ENCODE measurements at places on chromosomes 4 and X. TPM values are rescaled to one million over a fixed set of nuclear protein-coding genes. Genes with fewer than 3 reads are reported as not detected.

DNA sequence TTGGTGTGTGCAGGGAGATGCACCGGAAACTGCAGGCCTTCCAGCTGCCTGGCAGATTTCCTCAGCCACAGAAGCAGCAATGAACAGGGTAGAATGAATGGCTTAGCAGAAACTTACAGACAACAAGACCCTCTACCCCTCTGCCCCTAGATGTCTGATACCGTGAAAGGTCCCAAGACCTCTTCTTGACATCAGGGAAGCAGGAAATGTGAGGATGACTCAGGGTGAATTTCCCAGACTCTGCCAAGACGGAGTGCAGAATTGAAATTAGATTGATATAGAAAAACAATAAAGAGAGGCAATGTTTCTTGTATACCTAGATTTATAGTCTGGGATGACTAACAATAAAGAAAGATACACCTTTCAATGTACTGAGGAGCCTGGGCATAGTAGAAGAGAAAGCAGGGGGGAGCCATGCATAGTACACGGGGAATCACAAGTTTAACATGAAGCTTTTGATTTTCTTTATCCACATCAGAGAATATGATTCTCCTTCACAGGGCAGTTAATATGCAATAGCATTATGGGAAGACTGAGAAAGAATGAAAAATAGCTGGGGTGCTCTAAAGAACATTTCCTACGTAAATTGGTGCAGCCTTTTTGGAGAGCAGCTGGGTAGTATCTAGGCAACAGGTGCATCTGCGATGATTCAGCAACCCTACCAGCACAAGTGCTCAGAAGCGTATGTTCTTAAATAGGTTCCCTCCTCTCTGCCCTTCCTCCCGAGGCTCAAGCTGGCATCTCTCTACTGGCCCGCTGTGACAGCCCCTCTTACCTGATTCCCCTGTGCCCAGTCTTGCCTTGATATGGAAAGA lies 18.3 kb upstream of the CXCR3 start:
- no peak for DNase-seq

The EVC2 gene
- total RNA-seq, result 0.56 TPM

The BANK1 gene
- 0.10 TPM for total RNA-seq

The PGK1 gene
- total RNA-seq, result 682 TPM

DNA sequence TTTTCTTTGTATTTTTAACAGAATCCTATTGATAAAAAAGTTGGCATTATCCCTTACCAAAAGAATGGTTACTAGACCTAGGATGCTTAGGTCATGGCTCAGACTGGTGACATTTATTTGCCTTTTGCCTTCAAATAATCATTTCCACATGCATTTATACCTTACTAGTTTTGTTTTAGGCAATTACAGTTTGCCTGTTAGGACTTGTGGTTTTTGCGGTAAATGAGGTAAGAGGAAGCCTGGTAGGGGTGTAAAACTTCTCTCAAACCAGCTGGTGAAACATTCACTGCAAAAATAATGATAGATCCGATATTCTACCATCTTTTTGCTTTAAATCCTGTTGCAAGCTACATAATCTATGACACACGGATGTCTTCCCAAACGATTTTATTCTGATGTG lies 12.1 kb downstream of the LAMP2 start:
- peak; percentile 43 for DNase-seq

DNA sequence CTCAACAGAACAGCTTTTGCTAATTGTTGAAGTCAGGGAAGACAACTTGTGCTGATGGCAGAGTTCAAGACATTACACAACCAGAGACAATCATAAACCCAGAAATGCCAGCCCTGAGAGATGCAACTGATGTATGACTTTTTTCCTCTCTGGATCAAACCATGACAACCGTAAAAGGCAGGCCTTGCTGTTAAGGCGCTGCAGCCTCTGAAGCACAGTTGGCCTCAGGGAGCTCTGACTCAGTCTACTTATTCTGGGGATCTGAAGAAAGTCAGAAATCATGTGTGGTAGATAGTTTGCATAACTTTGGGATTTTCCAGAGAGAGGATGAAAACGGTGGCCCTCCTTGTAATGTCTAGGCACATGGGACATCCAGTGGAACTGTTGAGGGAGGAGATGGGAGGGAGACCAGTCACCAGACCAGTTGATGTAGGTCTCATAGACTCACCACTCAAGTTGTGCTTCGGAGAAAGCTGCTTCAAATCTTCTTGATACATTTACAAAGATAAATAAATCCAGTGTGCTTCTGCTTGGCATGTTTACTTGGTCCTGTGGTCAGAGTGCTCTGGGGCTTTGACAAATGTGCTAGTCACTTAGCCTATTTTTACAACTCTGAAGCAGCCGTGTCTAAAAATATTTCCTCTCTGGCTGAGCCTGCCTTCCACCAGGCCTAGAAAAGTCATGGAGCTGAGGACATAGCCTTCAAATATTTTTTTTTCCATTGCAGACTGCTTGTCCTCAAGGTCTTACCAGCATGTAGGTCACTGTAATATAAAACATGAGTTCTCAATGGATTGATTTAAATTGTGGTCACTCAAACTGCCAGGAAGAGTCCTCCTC lies 7.5 kb downstream of the HADH start:
- DNase-seq, result no peak

- DNase-seq, result no peak
Observed at GRCh38 chrX:39897741-39898097, 200.0 kb downstream of the BCOR start.

The NUDT11 gene
- total RNA-seq, result 0.71 TPM

DNA sequence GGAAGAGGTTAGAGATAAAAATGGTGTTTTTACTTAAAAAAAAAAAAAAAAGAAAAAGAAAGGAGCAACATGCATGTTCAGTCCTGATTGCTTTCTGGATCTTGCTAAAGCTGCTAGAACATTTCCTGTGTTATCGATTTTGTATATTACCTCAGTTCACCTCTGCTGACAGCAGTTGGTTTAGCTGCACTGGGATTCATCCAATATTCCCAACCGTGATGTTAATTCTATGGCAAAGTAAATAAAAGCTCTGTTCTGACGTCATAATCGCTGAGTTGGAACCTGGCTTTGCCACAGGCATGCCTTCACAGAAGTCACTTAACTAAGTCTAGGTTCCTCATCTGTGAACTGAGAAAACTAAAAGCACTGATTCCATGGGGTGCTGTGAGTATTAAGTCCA lies 90.7 kb upstream of the SORBS2 start:
- DNase-seq, result no peak

DNA sequence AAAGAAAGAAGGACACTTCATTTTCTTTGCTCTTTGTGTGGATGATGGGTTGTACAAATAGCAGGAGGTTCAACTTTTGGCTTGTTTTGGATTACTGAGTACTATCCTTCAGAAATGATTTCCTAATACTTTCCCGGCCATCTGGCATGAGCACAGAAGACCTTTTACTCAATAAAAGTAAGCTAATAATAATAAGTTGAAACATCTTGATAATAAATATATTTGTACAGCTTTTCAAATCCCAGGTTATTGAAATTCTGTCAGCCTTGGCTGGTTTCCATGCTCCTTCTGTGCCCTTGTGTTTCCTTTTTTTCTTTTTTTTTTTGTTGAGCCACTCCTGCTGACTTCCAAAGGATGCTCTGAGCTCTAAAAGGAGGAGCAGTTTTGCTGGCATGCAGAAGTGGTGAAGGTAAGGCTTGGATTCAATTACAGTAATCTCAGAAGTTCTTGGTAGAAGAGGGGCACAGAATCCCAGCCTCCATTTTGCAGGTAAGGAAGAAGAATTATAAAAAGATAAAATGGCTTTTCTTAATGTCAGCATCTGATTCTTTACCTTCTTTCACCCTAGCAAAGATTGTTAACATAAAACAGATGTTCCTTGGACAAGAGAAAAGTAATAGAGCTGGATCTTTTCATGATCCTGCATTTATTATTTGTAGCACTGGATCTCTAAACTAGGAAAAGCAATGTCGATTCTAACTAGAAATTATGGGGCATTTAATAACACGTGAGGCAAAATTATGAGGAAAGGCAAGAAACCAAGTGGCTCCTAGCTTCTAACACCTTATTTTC lies 31.9 kb downstream of the REPS2 start:
- no peak for DNase-seq

GRCh38 chrX:151393514-151393913 lies 3.5 kb upstream of the VMA21 start:
- peak; percentile 79 for DNase-seq

DNA sequence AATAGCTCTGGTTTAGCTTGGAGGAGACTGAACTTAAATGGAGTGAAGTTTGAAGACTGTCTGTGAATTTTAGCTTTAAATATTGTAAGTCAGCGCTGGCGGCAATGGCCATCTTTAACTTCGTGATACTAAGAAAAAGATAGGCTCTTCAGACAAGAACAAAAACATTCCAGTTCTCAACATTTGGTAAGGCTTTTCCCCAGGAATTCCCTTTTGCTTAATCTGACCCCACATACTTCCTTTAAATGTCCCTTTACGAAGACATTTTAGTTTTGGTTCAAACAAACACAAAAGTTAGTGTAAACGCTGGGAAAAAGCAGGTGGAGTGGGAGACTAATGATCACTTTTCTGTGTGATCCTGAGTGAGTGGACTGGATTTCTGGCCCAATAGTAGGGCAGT lies 106.2 kb downstream of the MAML3 start:
- DNase-seq, result no peak

The TMPRSS11F gene
- total RNA-seq, result not detected

The MAGEA2 gene
- not detected for total RNA-seq

GRCh38 chr4:73648478-73648877 lies 28.2 kb upstream of the RASSF6 start:
- no peak for DNase-seq

DNA sequence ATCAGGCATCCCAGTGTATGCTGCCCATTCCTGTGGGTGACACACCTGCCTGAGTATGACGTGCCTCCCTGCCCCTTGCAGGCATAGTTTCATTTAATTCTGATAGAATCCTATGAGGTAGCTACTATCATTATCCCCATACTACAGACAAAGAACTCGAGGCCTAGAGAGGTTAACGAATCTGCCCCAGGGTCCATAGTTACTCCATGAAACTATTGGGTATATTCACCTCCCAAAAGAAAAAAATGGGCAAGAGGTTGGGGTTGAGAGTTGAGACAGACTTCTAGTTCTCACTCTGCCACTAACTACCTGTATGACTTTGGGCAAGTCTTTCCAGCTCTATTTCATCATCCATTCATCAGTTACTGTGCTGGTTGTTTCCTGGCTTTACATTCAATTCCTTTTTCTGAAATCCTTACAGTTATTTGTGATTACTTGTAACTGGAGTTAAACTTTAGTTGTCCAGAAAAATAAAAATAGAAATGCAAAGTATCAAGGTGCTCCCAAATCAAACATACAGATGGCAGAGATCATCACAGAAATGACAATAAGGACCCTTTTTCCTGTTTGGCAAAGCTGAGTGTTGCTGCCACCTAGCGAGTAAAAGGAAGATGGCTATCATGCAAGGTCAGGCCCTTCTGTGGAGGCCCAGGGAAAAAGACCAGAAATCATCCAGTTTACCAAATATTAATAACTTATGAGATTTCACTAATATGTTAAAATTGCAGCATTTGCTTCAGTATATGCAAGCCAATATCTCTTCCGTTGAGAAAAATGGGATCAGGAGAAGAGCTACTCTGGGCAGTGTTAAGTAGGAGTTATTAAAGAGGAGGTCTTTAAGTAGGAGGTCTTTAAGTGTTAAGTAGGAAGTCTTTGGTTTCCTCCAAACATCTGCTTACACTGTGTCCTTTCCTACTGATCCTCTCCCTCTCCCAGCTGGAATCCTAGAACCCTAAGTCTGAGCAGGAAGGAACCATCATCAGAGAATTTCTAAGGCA lies 17.1 kb upstream of the MAP7D3 start:
- DNase-seq, result peak; percentile 60

DNA sequence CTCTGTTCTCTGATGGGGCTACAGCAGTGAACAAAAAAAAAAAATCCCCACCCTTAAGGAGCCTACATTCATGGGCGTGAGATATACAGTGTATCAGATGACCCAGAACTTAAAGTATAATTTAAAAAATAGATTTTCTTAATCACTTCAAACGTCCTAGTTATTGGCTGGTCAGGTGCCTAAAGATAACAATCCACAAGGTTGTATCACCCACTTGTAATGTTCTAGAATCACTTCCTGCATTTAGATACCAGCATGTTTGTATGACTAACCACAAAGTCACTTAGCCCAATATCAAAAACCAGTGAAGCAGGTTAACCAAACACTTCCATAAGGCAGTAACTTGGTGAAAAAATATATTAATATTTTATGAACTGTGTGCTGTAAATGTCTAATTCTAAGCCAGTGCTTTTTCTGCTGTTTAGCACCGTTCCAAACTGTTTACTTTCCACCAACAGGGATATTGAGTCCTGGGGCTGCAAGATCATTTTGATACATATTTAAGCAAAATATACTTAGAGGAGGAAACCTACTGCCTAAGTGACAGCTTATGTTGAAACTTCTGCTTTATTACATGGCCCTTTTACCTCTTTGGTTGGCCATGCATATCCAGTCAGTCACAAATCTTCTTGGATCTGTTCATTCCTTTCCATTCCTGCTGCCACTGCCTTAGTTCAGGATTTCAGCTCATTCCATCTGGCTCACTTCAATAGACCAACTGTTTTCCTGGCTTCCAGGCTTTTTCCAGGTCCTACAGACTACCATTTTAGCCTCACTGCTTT lies 43.3 kb downstream of the CD40LG start:
- no peak for DNase-seq

- no peak for DNase-seq
Observed at GRCh38 chrX:21438792-21439191, 64.6 kb downstream of the CNKSR2 start.

DNA sequence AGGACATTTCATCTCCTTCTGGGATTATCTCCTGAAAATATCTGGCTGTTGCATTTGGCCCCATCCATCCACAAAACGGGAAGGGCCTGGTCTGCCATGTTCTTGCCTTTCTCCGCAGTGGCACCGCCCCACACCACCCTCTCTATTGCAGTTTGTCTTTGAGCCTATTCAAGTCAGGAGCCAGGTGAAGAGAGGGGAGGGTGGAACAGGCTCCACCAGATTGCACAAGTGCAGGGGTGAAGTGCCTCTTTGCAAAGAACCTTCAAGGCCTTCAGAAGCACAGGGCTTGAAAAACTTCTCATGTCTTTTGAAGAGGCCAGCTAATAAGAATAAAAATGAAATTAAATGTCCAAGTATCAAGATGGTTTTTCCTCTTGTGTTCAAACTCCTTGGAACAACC lies 28.7 kb downstream of the RS1 start:
- DNase-seq, result no peak

DNA sequence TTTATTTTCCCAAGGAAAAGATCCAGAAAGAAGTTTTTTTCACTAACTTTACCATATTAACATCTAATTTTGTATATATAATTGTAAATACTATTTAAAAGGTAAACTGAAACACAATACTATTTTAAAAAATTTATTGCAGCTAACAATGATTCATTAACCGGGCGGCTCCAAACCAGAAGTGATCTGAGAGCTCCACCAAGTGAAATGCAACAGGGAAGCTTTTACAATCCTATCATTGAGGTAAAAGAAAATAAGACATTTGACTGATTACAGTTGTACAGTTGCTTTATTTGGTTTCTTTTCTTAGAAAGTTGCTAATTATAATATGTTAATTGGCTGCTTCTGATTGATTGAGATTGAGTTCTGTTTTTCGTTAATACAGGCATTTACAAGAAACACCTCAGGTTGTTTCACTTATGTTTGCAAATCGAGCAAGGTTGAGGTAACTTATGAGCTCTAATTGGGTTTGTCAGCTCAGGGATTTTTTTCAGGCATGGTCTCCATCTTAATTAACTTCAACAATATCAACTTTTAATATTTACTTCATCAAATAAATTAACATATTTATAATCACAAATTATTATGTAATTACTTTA lies 220.2 kb upstream of the UGT8 start:
- no peak for DNase-seq

- DNase-seq, result no peak
Observed at GRCh38 chrX:70289168-70289792, 447 bp downstream of the PDZD11 start.

The SLC16A2 gene
- 0.12 TPM for total RNA-seq

GRCh38 chr4:129143359-129143758 lies 47.4 kb downstream of the C4orf33 start:
- no peak for DNase-seq
